ENCODE measurements at places on chromosomes 12 and 14. TPM values are rescaled to one million over a fixed set of nuclear protein-coding genes. Genes with fewer than 3 reads are reported as not detected.

The FAM181A gene
- total RNA-seq = not detected

The SLC17A8 gene
- not detected for total RNA-seq

The RD3L gene
- total RNA-seq = not detected

The KRT3 gene
- total RNA-seq = not detected

The CEP170B gene
- 9.0 TPM for total RNA-seq

The VRTN gene
- not detected for total RNA-seq

The MMP17 gene
- total RNA-seq = 14.0 TPM

The PTPRB gene
- total RNA-seq = 169 TPM

The KRT72 gene
- not detected for total RNA-seq

The SERPINA12 gene
- not detected for total RNA-seq
